ENCODE measurements at places on chromosomes 3 and 15.
A peak's percentile ranks its signal among the peaks of the same experiment; 100 is the strongest.

- no peak for DNase-seq
Measured at GRCh38 chr3:61734749-61735686, 173.6 kb downstream of the PTPRG start.

- no peak for DNase-seq
Measured at GRCh38 chr3:147425388-147425850, 16.3 kb downstream of the ZIC1 start.

DNA sequence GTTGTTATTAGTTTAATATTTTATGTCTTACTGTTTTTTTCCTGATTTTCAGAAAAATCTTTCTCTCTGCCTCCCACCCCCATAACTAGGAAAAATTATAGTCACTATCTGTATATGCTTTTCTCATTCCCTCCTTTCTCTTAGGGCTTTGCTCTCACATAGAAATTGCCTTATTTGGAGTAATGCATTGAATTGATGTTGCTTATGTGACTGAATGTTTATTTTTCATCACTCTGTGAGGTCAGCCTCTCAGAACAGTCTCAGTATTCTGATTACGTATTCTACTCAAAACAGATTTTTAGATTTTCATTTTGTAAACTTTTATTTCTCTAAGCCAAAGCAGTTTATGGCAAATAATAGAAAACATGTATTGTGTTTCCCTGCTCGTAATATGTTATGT is 121.0 kb downstream of the SLMAP start:
- DNase-seq = no peak

DNA sequence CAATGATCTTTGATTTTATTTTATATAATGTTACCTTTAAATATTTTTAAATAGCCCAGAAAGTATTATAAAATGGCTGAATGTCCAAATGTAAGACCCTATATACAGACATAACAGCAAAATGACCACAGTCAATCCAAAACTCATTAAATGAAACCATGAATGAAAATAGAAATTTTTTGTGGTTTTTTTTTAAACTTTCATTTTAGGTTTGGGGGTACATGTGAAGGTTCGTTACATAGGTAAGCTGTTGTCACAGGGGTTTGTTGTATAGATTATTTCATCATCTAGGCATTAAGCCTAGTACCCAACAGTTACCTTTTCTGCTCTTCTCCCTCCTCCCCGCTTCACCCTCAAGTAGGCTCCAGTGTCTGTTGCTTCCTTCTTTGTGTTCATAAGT is 108.8 kb downstream of the FAIM start:
- DNase-seq = no peak

GRCh38 chr3:106707347-106707746 is 669.9 kb upstream of the CCDC54 start:
- DNase-seq = no peak

DNA sequence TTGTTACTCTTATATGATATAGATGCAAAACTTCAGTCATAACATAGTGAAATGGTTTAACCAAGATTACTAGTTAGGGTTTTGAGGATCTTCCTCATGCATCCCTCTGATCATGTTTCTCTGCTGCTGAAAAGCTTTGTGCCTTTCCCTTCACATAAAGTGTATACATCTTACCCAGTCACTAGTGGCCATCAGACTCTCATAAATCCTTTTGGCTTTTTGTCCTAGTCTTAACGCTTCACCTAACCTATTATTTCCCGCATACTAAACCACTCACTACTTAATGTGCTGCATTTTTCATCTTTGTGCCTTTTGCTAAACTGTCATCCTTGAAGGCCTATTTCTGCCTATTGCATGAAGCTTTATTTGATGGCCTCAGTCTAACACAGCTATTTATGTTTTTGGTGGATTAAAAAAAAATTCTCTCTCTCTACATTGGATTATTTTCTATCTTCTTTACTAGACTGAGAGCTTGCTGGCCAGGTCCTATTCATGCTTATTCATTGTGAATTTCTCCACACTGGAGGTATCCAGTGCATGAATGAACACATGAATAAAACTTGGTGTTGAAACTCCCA is 717.6 kb upstream of the GOLIM4 start:
- DNase-seq = no peak

GRCh38 chr15:55998478-55998877 is 5.1 kb upstream of the NEDD4 start:
- no peak for DNase-seq

DNA sequence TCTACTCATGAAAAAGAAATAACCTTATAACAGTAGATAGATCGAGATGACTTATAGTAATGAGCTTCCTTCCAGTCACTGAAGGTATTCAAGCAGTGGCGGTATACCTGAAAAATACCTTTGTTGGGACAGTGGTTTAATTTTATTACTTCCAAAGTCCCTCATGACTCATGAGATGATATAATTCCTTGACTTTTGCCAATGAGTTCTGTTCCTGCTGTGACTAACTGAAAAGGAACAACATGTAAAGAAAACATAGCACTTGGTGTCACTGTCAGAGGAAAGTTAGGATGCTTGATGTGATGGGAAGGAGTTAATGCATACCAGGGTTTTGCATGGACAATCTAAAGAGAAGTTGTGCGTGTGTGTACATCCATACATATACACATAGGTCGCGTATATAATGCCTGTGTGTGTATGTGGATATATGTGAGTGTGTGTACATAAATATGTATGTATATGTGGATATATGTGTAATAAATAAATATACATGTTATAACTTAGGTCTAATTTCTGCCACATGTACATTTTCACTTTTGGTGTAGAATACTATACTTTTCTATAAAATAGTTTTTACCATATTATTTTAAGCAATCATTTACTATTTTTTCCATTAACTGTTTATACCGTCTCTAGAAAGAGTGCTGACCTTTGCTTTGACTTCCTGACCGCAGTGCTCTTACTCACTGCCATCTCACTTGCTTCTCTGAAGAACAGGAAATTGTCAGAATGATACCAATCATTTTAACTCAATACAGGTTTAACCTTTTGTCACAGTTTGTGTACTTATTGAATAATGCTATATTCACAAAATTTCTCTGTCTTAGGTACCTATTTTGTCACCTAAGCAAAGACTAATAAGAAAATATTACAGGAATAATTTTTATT is 12.6 kb upstream of the PAK2 start:
- no peak for DNase-seq

GRCh38 chr15:36707884-36708435 is 128.5 kb downstream of the CDIN1 start:
- no peak for DNase-seq

- no peak for DNase-seq
Measured at GRCh38 chr3:64393193-64393592, 167.9 kb upstream of the PRICKLE2 start.

DNA sequence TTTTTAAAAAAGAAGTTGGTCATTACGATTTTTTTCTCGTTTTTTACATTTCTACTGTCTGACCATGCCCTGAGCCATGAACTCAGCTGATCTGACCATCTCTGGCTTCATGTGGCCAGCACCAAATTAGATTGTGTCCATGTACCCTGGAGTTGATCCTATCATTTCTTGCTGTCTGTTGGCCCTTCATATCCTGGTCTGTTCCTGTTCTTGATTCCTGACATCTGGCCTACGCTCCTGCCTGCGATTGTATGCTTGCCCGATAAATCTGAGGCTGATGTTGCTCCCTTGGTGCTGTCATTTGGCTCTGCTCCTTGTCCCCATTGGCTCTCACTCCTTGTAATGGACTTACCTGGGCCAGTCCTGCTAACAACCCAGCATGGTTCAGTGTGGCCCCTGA is 89.8 kb upstream of the IGSF10 start:
- DNase-seq = no peak

- no peak for DNase-seq
Measured at GRCh38 chr3:15345066-15345607, 12.8 kb upstream of the SH3BP5 start.

DNA sequence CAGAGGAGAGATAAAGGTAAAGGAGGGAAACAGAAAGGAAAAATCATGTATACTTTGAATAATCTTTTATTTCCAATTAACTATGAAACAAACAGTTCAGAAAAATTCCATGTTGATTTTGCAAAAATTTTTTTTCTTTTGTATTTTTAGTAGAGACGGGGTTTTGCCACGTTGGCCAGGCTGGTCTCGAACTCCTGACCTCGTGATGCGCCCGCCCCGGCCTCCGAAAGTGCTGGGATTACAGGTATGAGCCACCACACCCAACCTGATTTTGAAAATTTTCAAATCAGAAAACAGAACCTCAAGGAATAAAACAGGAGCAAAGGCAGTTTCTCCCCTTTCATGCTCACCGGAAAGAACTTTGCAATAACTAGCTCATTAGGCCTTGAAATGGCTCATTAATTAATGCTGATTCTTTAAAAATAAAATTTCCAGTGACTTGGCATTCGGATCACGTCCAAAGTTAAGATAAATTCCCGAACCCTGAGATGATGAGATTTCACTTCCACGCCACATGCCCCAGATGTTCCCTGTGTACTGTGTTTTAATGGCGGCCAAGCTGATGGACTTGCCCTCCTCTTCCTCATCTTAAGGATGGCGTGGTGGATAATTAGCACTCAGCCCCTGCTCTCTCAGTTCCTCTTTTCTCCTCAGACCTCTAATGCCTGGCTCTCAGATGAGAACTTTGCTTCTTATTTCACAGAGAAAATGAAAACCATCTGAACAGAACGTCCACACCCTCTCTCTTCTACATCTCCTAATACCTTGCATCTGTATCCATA is 10.8 kb downstream of the BCL2L10 start:
- DNase-seq = no peak

DNA sequence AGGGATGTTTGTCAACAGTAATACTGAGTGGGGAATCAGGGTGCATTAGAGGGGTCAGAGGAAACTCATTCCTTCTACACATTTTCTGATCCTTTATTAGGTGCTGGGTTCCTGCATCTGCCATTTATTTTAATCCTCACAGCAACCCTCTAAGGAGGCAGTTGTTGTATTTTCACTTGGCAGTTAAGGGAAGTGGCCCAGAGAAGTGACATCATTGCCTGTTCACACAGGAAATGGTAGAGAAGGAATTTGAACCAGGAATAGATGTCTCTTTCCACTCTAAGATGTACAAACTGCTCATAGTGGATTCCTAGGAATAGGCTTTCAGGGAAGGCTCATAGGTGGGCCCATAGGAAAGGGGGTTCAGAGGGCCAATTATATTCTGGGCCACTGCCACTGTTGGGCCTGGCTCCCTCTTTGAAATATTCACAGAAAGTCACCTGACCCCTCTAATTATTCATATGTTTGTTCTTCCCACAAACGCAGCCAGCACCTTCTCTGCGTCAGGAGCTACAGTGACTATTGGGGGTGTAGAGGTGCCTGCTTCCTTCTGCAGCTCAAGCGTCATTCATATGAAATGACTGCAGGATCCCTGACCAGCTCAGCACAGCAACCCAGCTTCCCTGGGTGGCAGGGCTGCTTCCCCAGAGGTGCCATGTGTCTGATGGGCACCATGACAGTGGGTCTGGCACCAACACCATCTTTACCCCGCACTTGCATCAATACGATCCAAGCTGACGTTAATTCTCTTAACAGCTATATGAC is 163.9 kb upstream of the SMAD3 start:
- no peak for DNase-seq

DNA sequence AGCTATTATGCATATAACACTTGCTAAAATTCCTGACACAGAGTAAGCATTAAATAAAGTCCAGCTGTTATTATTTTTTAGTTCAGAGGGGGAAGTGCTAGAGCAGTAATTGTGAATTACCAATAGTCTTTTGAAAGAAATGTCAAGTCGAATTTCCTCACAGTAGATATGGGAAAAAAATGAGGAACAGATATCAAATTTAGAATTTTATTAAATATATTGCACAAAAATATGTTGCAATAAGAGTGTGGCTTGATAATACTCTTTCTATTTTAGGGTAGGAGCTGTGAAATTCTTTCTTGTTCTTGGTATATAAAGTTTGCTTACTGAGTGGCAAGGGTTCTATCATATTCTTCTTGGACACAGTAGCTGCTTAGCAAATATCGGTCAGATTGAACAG is 181.3 kb downstream of the NFKBIZ start:
- DNase-seq = no peak

- DNase-seq = no peak
Measured at GRCh38 chr15:51818150-51818549, 11.3 kb upstream of the TMOD3 start.

DNA sequence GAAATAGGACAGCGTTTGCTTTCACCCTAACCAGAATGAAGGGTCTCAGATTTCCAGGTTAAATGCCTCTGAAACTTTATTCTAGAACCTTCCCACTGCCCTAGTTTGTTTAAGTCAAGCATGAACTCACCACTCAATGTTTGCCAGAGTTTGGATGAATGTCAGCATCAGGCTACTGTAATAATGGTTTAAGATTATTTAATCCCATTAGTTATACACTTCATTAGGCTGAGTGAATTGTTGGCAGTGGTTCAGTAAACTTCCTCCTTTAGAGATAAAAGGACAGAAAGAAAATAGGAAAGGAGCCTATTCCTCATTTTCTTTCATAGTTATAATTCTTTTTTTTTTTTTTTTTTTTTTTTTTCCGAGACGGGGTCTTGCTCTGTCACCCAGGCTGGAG is 401.9 kb upstream of the TPRG1 start:
- DNase-seq = no peak

DNA sequence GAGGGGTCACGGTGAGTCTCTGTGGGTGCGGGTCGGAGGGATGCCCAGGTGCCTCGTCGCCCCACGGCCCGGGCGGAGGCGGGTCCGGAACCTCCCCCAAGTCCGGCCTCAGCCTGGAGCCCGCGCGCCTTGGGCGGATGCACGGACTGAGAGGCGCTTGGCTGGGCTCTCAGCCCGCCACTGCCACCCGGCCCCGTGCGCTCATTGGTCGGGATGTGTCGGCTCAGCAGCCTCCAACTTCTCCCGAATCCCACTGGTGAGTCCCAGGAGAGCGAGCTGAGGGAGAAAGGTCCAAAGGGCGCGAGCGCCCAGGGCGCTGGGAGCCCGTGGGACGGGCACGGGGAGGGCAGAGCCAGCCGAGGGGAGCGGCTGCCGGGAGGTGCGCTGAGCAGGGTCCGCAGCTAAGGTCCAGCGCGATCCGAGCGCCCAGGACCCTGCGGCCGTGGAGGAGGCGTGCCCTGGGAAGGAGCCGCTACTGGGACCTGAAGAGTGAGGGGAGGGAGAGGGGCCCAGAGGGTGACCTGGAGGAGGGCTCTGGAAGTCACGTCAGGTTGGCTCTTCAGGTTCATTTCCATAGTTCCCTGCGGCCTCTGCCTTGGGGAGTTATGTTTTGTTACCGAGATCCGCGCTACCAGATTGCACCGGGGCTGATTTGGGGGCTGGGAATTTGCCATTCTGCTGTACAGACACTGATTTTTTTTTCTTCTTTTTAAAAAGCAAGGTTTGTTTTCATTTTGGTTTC is at the start of gene MME:
TSS of gene MME (plus strand) at position 574 of the 742 bp plus-strand sequence. CDS start 3,849 bp downstream, outside the sequence.
- peak; percentile 61 for DNase-seq

DNA sequence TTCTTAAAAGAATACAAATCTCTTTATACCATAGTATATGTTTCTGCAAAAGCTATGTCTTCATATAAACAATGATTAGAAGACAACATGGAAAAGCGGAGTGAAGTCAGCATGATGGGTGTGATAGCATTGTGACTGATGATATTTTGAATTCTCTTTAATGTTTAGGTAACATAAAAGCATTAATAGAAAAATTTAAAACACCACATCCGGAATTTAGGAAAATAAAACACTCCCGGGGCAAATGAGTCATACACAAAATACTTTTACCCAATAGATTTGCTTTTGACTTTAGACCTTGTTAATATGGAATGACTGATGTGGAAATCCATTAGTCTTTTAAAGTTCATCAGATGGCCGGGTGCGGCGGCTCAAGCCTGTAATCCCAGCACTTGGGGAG is 134.7 kb downstream of the P3H2 start:
- DNase-seq = no peak

All from HEK293T (cell line).